ENCODE measurements at places on chromosomes 1 and 21. TPM values are rescaled to one million over a fixed set of nuclear protein-coding genes. Genes with fewer than 3 reads are reported as not detected.

The SLC6A9 gene
- 29.9 TPM for total RNA-seq

The CELF3 gene
- total RNA-seq, result 0.09 TPM

GRCh38 chr1:184387069-184387475, 243 bp downstream of the C1orf21 start:
- no peak for DNase-seq

The THEMIS2 gene
- total RNA-seq, result 115 TPM

The GNAT2 gene
- total RNA-seq, result not detected

- DNase-seq, result no peak
Measured at GRCh38 chr1:172600615-172601014, 58.3 kb upstream of the FASLG start.

DNA sequence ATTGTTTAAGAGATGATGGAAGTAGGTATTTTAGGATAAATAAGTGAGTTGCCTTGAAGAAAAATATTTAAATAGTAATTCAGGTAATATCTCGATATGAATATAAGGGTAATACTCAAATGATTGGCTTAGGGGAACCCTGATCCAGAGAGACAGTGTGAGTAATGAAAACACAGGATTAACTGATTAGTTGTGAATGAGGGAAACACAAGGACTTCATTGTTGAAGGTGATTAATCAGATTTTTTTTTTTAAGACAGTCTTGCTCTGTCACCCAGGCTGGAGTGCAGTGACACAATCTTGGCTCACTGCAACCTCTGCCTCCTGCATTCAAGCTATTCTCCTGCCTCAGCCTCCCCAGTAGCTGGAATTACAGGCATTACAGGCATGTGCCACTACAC, 12.7 kb downstream of the SLC25A33 start:
- no peak for DNase-seq

DNA sequence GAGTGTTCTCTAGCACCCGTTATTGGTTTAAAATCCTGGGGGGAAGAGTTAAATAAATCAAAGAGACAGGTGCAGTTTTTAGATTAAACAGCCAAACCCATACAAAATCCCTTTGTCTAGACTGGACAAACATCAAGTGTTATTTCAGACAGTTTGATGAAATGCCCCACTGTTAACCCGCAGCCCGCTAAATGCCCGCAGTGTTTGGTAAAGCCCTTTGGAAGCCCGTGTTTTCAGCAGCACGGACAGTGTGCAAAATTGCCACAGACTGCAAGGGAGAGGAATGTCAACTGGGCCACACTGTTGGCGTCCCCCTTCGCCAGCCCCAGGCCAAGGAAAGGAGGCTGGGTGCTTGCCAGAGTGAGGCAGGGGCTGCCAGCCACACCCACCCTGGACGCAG, 26.6 kb downstream of the AJAP1 start:
- no peak for DNase-seq

- no peak for DNase-seq
Measured at GRCh38 chr1:1043921-1044320, 24.0 kb downstream of the AGRN start.

DNA sequence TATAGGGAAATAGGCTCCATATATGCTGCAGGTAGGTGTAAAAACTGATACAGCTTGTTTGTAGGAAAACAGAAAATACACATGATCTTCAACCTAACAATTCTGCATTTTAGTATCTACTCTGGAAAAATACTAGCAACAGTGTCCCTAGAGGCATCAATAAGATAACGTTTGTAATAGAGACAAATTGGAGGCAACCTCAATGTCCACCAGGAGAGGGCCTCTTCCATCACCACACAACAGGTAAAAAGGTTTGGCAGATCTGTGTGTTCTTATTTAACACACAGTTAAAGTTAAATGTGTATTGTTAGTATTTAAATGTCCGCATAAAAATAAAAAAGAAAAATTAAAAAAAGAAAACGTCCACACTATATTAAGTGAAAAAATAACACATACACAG, 5.4 kb downstream of the EIF2D start:
- DNase-seq, result no peak

- no peak for DNase-seq
Measured at GRCh38 chr1:101317590-101317989, 80.8 kb downstream of the S1PR1 start.

- peak; percentile 69 for DNase-seq
Measured at GRCh38 chr1:28172713-28173150, 3.8 kb downstream of the PTAFR start.

GRCh38 chr1:156460525-156460924, 40.0 kb downstream of the MEF2D start:
- no peak for DNase-seq

DNA sequence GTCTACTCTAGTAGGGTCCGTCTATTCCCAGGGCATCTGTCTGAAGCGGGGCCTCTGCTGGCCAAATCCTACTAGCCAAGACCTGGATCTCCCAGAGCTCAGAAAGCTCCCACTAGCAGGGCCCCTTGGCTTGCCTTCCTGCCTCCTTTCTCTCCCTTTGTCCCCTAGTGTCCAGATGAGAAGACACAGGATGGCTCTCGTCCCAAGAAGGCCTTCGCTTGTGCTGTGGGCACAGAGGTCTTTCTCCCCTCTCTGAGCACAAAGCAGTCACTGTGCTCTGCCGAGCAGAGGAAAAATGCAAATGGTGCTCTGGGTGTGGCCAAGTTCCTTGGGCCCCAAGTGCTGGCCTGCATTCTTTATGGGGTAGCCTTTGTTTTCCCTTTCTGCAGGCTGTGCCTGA, 13.0 kb upstream of the GPR137B start:
- DNase-seq, result no peak

GRCh38 chr1:37362594-37363385, 111.6 kb upstream of the ZC3H12A start:
- peak; percentile 3 for DNase-seq

The ADAMTS4 gene
- 2.3 TPM for total RNA-seq

The ERVH48-1 gene
- 0.12 TPM for total RNA-seq

- DNase-seq, result peak; percentile 56
Measured at GRCh38 chr1:201254625-201255478, 28.5 kb upstream of the PKP1 start.

The ATP6V1G3 gene
- total RNA-seq, result not detected

DNA sequence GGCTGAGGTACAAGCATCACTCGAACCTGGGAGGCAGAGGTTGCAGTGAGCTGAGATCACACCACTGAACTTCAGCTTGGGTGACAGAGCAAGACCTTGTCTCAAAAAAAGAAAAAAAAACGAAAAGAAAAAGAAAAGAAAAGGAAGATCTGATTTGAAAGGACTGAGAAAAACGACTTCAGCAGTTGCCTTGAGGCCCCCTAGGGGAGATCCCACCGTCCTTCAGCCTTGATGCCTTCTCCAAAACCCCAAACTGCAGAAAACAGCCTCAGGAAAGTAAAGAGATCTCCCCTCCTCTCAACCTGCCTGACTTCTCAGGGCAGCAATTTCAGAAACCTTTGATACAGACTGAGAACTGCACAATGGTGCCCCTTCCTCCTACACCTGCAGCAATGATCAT, 50.9 kb upstream of the BCAR3 start:
- no peak for DNase-seq

- DNase-seq, result no peak
Measured at GRCh38 chr21:36379251-36379650, 5.9 kb upstream of the CHAF1B start.

GRCh38 chr21:20721151-20721550, 277.1 kb upstream of the NCAM2 start:
- no peak for DNase-seq

DNA sequence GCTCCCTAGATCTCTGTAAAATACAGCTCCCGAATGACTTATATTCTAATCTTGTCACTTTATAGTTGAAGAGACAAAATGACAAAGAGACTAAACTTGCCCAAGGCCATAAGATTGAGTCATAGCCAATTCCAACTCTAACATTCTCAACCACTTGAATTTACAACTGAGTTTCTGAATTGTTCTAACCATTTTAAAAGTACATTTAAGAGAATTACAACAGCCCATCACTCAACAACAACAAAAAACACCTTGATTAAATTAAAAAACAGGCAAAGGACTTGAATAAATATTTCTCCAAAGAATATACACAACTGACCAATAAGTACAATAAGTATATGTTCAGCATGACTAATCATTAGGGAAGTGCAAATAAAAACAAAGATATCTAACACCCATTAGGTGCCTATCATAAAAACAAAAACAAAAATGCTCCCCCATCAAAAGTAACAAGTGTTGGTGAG, 8.7 kb upstream of the ADCY10 start:
- DNase-seq, result no peak

The LHX8 gene
- not detected for total RNA-seq

- no peak for DNase-seq
Measured at GRCh38 chr21:45405271-45405818, 380 bp downstream of the COL18A1 start.

The ZNF281 gene
- 24.8 TPM for total RNA-seq

DNA sequence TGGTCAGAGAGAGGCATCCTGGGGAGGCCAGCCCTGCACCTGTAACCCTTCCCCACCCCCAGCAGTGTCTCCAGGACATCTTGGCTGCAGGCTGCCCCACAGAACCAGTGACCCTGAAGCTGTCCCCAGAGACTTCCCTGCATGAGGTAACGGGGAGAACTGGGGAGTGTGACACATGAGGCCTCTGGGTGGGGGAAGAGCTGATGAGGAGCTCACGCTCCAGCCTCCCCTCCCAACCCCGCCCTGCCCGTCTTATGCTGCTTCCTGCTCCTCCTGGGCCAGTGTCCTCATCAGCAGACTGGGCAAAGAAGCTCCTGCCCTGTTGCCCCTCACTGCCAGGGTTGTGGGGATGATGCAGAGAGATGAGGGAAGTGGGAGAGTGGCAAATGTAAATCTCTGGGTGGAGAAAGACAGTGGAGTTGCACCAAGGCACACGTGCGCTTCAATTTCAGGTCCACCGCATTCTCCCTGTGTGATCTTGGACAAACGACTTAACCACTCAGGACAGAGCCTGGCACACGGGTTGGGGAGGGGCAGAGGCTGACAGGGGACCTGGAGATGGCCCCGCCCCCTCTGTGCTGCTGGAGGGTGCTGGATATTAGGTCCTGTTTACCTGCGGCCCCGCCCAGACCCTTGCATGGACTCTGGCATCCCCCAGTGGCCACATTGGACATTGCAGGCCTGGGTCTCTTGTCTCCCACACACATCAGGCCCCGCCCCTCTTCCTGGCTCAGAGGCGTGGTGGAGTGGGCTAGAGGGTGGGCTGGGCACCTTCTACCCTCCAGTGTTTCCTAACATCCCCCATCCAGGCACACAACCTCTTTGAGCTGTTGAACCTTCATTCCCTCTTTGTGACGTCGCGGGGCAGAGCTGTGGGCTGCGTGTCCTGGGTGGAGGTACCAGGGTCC, 12.3 kb downstream of the CLCNKB start:
- DNase-seq, result peak; percentile 79

The TAL1 gene
- 9.6 TPM for total RNA-seq

- DNase-seq, result no peak
Measured at GRCh38 chr21:31426235-31426797, 82.3 kb upstream of the TIAM1 start.

GRCh38 chr1:197092491-197093023, 25.5 kb upstream of the F13B start:
- no peak for DNase-seq

DNA sequence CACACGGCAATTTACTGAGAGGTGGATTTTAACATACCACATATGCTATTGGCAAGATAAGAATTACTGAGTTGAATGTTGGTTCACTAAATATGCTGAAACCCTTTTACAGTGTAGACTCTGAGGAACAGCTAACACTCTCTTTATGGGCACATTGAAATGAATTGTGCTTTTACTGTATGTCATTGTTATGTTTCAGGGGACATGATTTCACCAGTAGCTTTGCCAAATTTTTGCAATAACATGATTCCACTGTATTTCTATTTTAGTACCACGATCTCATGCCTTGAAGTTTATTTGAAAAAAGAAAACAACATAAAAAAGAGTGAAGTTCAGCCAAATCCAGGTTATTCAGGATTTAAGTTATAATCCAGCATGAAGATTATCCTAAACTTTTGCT, 188.5 kb downstream of the HLX start:
- no peak for DNase-seq

The HSF2BP gene
- total RNA-seq, result 0.60 TPM

- no peak for DNase-seq
Measured at GRCh38 chr21:42581336-42581992, 67.8 kb downstream of the SLC37A1 start.

GRCh38 chr1:205298191-205298994, 23.2 kb downstream of the NUAK2 start:
- peak; percentile 31 for DNase-seq

- no peak for DNase-seq
Measured at GRCh38 chr1:88847643-88848042, 43.7 kb downstream of the GTF2B start.

GRCh38 chr1:211101481-211101880, 32.5 kb downstream of the KCNH1 start:
- no peak for DNase-seq

- no peak for DNase-seq
Measured at GRCh38 chr1:24619376-24619775, 23.7 kb upstream of the SRRM1 start.

GRCh38 chr1:59692591-59692990, 122.2 kb upstream of the HOOK1 start:
- peak; percentile 89 for DNase-seq

DNA sequence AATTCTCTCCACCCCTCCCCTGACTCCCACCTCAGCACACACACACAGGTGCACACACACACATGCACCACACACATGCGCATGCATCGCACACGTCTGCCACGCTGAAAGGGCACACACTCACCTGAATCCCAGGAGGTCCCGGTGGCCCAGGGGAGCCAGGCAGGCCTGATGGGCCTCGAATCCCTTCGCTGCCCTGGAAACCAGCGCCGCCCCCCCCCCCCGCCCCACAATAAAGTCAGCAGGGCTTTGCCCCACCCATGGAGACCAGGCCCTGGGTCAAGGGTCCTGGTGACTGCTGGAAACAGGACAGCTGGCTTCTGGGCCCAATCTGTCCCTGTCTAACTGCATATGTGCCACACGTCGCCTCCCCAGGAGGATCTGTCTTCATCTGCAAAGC, 17.8 kb upstream of the PEF1 start:
- no peak for DNase-seq

DNA sequence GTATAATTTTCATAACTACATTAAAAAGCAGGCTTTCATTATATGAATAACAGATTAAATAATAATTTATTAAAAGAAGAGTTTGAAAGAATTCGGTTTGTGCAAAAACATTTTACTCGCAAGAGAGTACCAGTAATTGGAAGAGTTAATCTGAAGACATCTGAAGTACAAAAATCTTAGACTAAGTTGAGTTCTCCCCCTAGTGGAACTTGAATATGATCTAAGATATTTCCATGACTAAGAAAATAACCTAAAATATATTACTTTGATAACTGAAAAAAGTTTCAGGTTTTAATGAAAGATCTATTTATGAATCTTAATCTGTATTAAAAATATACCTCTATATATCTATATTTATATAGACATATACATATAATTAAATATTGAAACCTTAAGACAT, 112.5 kb upstream of the GFI1 start:
- no peak for DNase-seq

GRCh38 chr1:231207437-231207836, 33.6 kb upstream of the GNPAT start:
- no peak for DNase-seq

The FMO5 gene
- total RNA-seq, result 78.6 TPM

DNA sequence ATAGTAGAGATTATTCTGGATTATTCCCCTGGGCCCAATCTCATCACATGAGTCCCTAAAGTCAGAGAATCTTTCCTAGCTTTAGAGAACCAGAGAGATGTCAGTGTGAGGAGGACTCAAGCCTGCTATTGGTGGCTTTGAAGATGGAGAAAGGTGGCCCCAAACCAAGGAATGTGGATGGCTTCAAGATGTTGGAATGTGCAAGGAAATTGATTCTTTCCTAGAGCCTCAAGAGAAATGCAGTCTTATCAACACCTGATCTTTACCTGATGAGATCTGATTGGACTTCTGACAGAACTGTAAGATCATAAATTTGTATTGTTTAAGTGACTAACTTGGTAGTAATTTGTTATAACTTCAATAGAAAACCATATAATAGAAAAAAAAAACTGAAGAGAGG, 51.0 kb downstream of the NME7 start:
- DNase-seq, result no peak

Data from lung (tissue), 17 donors.